ENCODE measurements at places on chromosomes 6 and 20.

DNA sequence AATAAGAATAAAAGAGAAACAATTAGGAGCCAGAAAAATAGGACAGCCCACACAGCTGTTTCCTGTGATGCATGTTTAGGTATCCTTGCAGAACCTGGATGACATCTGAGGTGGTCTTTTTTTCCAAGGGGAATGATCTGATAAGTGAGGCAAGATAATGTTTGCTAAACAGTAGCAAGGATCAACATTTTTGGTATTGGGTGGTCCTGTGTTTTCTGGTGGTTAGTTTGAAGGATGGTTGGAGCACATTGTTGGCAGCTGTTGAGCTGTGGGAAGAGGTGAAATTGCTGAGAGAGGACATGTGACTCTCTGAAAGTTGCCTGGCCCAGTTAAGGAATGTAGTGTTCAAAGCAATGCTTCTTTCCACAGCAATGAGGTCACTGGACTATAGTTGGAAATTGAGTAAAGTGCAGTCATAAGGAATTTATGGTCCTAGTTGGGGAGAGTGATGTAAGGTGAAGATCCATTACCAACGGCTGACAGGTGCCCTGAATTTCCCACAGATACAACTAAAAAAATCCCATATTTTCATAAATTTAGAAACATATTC is 270.2 kb upstream of the IMPG1 start:
- DNase-seq = no peak

- DNase-seq = no peak
These were observed 62.3 kb downstream of the TRAM2 start for GRCh38 chr6:52514514-52514913.

DNA sequence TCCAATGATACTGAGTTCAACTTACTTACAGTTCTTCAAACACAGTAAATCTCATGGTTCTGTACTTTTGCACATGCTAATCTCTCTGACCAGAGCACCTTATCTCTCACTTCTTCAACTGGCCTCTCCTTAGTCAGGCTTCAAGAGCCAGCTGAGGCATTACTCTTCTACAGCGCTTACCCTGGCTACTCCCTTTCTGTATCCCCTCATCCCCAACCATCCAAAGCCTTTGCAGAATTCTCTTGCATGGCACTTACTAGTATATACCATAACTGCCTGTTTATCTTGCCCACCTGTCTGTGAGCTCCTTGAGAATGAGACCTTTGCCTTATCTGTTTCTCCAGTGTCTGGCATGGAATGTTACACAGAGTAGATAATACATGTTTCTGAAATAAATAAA is 49.2 kb downstream of the SESN1 start:
- no peak for DNase-seq

GRCh38 chr20:12404941-12405340 is 487.2 kb downstream of the BTBD3 start:
- DNase-seq = no peak

GRCh38 chr6:319177-320131 is 27.2 kb downstream of the DUSP22 start:
- DNase-seq = no peak

DNA sequence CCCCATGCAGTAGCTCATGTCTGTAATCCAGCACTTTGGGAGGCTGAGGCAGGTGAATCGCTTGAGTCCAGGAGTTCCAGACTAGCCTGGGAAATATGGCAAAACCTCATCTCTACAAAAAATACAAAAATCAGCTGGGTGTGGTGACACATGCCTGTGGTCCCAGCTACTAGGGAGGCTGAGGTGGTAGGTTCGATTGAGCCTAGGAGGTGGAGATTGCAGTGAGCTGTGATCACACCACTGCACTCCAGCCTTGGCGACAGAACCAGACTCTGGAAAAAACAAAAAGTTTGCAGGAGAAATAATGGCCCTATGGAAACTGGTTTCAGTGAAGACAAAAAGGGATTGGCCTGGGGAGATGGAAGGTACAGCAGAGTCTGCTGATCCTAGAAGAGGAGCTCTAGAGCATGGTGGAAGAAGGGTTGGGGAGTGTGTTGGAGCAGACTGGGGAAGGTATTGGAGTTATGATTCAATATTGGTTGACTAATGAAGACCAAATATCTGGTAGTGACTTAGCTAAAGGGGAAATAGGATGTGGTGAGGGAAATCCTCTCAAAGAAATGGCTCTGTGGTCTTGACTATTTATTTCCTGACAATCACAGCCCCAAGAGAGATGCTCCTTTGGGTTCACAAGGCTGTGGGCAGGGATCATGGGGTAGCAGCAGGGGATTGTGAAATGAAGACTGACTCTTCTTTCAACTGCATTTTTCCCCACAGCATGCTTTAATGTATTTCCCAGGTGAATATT is 281.9 kb downstream of the UTRN start:
- no peak for DNase-seq

- DNase-seq = no peak
These were observed 82.3 kb upstream of the PTPRT start for GRCh38 chr20:43271980-43272379.

- DNase-seq = no peak
These were observed 26.7 kb upstream of the AKIRIN2 start for GRCh38 chr6:87728706-87729105.

DNA sequence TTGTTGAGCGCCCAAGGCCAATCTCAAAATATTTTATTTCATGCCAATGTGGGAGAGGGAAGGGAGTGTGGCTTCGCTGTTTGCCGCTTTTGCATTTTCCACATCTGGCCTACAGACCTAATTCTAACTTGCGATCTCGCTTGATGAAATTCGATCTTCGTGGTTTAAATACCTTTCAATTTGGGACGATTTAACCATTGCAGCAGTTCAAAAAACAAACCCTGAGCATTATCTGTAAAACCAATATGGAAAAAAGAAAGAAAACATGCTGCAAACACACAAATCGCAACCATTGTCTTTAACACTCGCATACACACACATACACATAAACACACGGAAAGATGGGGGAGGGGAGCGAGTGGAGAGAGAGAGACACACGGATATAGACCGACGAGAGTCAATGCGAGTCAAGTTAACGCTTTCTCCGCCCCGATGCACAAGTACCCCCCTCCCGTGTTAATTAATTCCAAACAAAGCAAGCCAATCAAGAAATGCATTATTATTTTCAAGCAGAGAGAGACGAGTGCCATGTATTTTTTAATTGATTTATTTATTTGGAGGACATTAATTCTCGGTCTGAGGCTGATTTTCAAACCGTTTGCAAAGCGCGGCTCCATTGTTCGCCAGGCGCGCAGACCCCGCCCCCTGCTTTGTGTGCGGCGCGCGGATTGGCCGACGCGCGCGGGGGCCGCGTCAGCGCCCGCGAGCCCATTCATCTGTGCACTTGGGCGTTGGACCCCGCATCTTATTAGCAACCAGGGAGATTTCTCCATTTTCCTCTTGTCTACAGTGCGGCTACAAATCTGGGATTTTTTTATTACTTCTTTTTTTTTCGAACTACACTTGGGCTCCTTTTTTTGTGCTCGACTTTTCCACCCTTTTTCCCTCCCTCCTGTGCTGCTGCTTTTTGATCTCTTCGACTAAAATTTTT is at the start of gene MARCKS:
TSS of gene MARCKS (plus strand) at position 721 of the 931 bp plus-strand sequence. CDS start 401 bp downstream, outside the sequence.
- peak; percentile 92 for DNase-seq

- DNase-seq = no peak
These were observed 60.8 kb upstream of the HBS1L start for GRCh38 chr6:135115411-135115810.

DNA sequence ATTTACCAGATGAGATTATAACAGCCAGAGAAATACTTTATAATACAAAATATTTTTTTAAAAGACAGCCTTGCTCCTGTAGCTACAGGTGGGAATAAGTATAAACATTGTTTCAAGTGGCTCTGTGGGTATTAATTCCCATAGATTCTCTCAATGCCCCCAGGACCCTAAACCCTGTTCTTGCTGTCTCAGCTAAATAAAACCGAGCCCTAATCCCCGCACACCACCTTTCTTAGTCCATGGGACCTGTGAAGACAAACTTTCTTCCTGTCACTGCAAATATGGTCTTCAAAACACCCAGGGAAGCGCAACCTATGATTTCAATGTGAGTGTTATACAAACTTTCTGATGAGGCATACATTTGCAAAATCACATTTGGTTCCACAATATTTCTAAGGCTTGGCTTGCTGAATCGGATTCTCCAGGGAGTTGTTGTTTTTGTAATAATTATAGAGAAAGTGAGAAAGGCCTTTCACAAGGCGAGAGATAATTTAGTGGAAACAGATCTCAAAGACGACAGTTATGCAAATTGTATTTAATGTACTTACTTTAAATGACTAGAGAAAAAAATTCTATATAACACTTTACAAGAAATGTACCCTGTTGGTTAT is 11.1 kb downstream of the SMLR1 start:
- DNase-seq = no peak

- no peak for DNase-seq
These were observed 81.0 kb downstream of the AKAP7 start for GRCh38 chr6:131216246-131216645.

GRCh38 chr20:1010659-1011058 is 8.5 kb upstream of the RSPO4 start:
- no peak for DNase-seq

DNA sequence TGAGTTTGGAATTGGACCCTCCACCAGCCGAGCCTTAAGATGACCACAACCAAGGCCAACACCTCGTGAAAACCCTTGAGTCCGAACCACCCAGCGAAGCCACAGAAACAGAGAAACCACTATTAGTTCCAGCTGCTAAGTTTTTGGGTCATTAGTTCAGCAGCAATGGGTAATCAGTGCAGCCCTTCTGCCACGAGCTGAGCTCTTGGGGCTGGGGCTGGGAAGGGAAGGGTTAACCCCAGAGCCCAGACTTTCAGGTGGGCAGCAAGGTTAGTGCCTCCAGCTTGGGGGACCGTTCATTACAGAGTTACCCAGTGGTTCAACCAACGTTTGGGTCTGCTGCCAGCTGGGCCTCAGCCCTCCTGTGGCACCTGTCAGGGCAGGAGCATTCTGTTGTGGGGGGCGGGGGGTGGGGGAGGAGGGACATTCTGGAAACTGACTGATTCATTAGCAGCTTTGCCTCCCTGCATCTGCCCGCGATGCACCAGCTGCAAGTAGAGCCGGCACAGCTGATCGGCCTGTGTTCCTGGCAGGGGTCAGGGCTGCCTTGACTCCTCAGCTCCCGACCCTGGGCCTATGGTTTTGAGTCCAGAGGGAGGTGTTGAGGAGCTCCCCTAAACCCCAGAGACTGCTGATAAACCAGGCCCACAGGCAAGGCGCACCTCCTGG is 52.7 kb downstream of the TGM2 start:
- DNase-seq = no peak

DNA sequence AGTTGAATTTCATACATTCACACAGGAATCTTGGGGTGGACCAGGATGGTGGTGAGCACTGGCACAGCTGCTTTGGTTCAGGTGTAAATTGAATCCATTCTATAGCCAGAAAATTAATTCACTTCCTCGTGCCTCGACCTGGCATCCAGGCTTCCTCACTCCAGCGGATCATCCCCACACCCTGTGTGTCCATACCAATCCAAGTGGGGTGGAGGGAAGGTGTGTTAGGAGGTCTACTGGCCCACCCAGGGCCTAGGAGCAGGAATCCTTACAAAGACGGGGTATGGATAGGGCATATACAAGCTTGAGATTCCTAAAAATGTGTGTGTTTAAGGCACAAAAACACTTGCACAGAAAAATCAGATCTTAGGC is 81.8 kb upstream of the SLC24A3 start:
- no peak for DNase-seq

DNA sequence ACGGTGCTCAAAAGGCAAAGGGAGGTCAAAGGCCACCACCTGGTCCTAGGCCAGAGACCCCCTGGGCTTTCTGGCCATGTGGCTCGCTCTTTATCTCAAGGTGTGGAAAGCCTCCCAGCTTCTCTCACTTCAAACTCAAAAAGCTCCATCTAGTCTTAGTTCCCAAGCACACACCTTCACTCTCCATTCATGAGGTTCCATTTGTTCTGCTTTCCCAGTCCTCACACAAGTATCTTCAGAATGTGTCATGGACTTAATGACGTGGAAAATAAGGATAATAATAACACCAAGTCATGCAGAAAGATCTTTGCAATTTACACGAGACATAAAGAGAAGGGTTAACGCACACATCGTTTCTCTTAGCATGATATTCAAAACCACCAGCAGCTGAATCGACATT is 219.3 kb downstream of the GMDS start:
- no peak for DNase-seq

DNA sequence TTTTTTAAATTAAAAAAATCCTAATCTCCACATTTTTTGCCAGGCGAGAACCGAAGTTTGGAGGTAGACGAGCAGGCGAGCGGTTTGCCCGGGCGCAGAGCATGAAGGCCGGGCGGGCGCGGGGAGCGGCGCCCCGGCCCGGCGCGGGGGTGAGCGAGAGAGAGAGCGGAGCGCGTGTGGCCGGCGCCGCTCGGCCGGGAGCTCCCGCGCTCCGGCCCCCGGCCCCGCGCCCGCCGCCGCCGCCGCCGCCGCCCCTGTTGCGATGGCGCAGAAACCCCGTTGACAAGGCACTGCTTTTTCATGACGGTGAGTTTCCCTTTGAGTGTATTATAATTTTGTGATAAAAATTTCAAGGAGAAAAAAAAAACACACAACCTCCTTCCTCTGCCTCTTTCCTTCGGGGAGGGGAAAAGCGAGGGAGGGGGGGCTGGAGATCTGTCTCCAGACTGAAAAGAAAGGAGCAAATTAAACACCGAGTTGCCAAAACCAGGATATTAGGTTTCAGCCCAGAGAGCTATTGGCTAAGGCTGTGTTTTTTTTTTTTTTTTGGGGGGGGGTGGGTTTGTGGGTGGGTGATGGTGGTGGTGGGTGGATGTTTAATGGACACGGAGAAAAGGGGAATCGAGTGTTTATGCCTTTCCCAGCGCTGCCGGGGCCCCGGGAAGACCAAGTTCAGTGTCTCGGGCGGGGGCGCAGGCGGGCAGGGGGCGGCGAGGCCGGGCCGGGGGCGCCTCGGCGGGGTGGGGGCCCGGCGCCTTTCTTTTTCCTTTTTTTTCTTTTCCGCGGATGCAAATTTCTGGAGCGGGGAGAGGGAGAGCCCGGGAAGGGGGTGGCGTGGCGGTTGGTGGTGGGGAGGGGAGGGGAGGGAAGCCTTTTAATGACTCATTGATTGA is at the start of gene BICRAL:
TSS of gene BICRAL (plus strand) at position 257 of the 893 bp plus-strand sequence. CDS start 39,971 bp downstream, outside the sequence.
- DNase-seq = peak; percentile 82
